ENCODE measurements at places on chromosomes 3 and 15.

DNA sequence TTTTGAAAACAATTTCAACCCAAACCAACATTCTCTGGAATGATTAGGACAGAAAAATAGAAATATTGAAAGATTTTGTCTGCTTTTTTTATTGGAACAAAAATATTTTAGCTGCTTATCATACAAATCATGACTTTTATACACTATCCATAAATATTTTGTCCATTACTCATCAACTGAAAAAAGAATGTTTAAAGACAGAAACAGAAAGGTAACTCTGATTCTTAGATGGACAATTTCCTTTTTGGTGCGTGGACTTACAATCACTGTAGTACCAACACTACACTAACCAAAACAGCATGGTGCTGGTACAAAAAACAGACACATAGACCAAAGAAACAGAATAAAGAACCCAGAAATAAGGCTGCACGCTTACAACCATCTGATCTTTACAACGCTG, 582.8 kb upstream of the CCDC54 start:
- DNase-seq, result no peak

GRCh38 chr3:153350420-153350819, 188.4 kb downstream of the RAP2B start:
- no peak for DNase-seq

GRCh38 chr15:74742422-74742821, 6.2 kb upstream of the CYP1A2 start:
- DNase-seq, result no peak

- no peak for DNase-seq
These were observed 67.8 kb downstream of the TTC23 start for GRCh38 chr15:99181545-99181971.

DNA sequence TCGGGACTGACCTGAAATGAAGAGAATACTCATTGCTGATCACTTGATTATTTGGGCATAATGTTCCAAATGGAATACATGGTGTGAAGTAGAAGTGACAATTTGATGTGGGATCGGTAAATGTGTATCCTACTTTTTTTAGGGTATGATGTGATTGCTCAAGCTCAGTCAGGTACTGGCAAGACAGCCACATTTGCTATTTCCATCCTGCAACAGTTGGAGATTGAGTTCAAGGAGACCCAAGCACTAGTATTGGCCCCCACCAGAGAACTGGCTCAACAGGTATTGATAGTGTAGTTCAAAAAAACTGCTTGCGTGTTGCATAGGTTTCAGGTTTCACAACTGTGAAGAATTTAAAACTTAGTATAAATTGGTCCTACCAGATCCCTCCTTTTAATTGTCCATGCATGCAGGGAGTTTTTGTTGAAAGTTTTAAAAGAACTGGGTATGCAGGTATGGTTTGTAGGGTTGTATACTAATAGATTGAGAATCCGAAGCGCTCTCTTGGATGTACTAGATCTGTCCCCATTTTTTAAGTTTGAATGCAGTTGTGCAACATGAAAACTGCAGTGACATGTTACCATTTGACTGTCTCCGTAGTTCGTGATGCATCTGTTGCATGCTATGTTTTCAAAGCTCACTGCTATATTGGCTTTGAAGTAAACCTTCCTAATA, 1.6 kb downstream of the EIF4A2 start:
- no peak for DNase-seq

DNA sequence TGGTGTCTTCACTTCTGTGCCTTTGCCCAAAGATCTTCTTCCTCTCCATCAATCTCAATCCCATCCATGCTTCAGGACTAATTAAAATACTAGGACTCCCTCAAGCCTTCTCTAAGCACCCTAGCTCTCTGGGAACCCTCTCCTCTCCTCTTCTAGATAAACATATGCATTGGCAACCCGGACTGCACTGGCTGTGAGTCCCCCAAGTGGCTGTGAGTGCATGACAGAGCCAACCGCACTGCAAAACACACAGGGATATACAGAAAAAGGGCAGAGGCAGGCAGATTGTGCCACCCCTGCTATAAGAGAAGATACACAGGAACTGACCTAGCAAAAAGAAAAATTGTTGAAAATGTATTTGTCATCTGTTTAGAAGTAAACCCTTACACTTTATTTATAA, 457.1 kb downstream of the MFSD1 start:
- DNase-seq, result no peak

DNA sequence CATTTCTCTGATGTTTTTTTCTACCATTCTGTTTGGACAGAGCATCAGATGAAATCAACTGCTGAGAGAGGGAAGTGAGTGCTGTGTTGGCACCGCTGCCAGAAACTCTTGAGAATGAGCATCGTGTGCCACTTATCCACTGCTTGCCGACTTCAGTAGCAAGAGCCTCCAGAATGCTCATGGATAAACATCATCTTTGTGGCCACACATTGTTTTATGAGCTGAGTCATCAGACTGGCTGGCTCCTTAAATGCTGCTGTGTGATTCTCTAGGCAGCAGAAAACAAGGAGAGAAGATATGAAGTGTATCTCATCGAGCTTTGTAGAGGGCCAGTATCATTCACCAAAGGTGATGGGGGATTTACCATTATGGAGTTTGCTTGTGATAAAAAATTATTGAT, 3.4 kb upstream of the DOCK3 start:
- no peak for DNase-seq

- DNase-seq, result no peak
These were observed 120.2 kb upstream of the ALCAM start for GRCh38 chr3:105246536-105246935.

- DNase-seq, result no peak
These were observed 88.2 kb downstream of the PLOD2 start for GRCh38 chr3:146072824-146073223.

GRCh38 chr3:111284503-111285183, 213.0 kb downstream of the NECTIN3 start:
- DNase-seq, result no peak

DNA sequence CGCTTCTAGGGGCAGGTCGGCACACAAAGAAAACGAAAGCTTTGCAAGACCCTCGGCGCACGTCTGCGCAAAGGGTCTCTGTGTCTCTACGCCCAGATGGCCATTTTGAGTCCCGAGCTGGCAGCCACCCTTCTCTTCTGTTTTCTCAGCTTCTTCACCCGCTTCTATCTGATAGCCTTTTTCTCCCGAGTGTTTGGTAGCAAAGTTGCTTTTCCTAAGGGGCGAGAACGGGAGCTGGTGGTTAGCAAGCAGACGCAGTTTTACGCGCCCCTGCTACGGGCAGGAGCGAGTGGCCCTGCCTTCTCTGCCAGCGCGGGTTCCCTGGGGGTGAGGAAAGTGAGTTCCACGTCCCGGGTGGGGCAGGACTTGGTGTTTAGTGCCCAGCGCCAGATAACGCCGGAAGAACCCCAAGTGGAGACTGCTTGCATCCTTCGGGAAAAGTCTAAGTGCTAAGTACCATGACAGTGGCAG, 2.9 kb upstream of the MKRN2 start:
- DNase-seq, result peak; percentile 43

- DNase-seq, result peak; percentile 50
These were observed 458.9 kb downstream of the FHIT start for GRCh38 chr3:60792249-60792852.

DNA sequence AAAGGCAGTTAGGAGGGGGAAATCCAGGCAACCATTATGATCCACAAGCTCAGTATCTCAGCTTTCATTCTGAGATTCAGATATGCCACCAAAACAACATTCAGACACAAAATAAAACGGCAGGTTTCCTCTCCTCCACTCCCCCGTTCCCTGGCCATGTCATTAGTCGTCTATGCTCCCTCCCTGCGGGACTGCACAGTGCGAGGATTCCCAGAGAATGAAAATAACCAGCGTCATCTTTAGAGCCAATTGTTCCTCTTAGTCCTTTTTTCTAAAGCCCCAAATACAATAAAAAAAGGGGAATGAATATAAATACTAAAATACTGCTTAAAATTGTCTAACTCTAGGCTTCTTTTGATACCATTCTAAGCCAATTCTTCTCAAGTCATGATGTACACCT, 7.8 kb upstream of the SLCO3A1 start:
- DNase-seq, result no peak

DNA sequence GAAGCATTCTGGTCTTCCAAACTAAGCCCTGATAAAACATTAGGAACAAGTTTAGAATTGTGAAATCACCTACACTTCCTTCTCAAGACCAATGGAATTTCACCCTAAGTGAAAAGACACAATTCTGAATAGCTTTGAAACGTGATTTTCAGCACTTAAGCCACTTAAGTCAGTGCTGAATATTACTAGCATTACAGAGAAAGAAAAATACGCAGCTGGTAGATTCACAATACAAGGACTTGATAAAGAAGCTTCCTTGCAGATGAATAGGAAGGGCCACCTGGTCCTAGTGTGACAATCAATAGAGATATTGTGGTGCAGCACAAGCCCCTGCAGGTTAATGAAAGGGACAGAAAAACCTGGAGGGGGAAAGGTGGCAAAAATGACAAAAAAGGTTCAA, 353.1 kb upstream of the ALCAM start:
- DNase-seq, result no peak

GRCh38 chr3:13461169-13462124, 18.7 kb upstream of the HDAC11 start:
- peak; percentile 38 for DNase-seq

GRCh38 chr3:107913701-107914100, 177.1 kb downstream of the CD47 start:
- no peak for DNase-seq

- DNase-seq, result no peak
These were observed 103.7 kb upstream of the ATP2B2 start for GRCh38 chr3:10609134-10609533.

GRCh38 chr3:48273594-48274211, 32.8 kb downstream of the ZNF589 start:
- peak; percentile 90 for DNase-seq

GRCh38 chr3:130250982-130251381, 94.5 kb upstream of the COL6A5 start:
- DNase-seq, result no peak

- no peak for DNase-seq
These were observed 146.8 kb upstream of the HES1 start for GRCh38 chr3:193989186-193989585.

GRCh38 chr15:78921940-78922339, 22.9 kb downstream of the CTSH start:
- DNase-seq, result no peak

DNA sequence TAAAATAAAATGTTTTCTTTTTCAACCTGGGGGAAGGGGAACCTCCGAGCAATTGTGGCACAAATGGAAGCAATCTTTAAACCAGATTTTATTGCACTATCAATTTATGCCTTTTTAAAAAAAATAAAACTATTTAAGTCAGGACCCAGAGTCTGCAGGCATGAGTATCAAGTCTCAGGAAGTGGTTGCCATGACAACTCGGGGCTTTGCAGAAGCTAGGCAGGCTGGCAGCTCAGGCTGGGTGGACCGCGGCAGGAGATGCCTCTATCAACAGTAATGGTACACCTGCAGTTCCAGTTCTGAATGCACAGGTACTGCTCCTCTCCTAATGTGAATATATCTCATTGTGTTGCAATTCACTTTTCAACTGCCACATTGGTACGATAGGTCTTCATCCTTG, 447.7 kb downstream of the GABRG3 start:
- DNase-seq, result peak; percentile 81

GRCh38 chr3:105157766-105158085, 209.0 kb upstream of the ALCAM start:
- DNase-seq, result no peak

GRCh38 chr3:23497156-23497555, 294.0 kb downstream of the UBE2E2 start:
- no peak for DNase-seq

- DNase-seq, result no peak
These were observed 44.5 kb downstream of the LRRFIP2 start for GRCh38 chr3:37129871-37130270.

DNA sequence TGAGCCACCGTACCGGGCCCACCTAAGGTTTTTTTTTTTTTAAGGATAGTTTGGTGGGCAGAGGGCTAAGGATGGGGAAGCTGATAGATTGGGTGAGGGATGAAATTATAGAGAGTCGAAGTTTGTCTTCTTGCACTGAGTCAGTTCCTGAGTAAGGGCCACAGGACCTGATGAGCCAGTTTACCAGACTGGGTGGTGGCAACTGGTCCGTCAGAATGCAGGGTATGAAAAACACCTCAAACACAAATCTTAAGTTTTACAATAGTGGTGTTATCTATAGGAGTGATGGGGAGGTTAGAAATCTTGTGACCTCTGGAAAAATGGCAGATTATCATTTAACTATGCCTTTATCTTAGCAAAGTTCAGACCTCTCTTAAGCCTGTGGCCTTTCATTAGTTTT, 2.8 kb downstream of the ZNF860 start:
- no peak for DNase-seq

GRCh38 chr3:122576174-122576940, 1.1 kb upstream of the PARP15 start:
- DNase-seq, result no peak

DNA sequence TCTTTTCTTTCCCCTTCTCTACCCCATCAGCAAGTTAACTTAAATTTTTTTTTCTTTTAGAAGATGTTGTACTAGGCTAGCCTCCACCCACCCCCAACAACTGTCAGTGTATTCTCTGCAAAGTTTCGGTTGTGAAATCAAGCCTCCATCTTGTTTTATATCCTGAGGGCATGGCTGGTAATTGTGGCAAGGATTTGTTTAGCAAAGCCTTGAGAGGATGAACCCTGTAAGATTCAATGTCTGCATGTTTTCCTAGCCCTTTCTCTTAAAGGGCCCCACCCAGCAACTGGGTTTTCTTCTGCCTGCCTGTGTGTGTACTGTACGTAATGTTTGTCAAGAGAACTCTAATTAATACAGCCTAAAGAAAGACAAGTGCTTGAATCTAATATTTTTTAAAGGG, 475.3 kb downstream of the FHIT start:
- DNase-seq, result no peak

DNA sequence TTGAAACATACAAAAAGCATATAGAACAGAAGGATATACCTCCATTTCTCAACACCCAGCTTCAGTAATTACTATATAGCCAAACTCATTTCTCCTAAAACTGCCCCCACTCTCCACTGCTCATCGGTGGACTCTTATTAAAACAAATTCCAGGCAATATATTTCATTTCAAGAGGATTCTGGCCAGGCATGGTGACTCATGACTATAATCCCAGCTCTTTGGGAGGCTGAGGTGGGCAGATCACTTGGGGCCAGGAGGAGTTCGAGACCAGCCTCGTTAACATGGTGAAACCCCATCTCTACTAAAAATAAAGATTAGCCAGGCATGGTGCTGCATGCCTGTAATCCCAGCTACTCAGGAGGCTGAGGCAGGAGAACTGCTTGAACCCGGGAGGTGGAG, 40.9 kb downstream of the SNX4 start:
- DNase-seq, result no peak
